Activated CD4-positive, alpha-beta T cell treated with anti-CD3 and anti-CD28 coated beads, Interleukin-10, Interleukin-2, amounts not matched to agents 100 ng/mL and 50 ng/mL, durations not matched to agents 16 hours and 8 hours (primary cell): ENCODE measurements at places on chromosomes 7 and 10.

- DNase-seq: no peak
These were observed 197.3 kb downstream of the ETV1 start for GRCh38 chr7:13792208-13792607.

DNA sequence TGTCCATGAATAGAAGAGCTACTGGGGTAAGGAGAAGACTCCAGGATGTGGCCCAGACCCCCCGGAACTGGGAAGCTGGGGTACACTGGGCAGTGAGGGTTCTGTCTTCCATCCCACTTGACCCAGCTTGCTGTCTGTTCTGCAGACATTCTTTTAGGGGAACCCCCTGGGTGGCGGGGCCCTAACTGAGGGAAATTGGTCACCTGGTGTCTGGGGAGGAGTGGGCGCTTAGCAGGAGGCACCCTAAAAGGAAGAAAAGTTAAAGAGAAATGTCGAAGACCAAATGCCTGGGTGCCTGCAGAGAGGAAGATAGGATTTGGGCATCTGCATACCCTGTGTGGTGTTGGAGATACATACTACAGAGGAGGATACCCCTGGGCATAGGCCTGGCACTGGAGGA, 1.0 kb downstream of the AP1S1 start:
- DNase-seq: no peak

DNA sequence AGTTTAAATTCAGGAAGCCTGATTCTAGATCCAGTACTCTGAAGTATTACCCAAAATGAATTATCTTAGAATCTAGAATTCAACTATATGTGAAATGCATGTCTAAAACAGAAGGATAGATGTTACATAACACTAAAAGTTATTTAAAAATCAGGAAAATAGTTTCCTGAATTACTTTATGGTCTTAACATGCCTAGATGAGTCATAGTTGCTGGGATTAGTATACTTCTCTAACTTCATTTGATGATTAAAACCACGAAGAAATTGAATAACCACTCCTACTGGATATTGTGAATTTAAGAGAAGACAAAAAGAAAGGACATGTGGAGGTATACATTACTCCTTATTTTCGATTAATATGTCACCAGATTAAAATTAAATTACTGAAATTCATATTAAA, 65.5 kb downstream of the ATAD1 start:
- DNase-seq: no peak

- DNase-seq: no peak
These were observed 151.9 kb downstream of the NEURL1 start for GRCh38 chr10:103645141-103646054.

DNA sequence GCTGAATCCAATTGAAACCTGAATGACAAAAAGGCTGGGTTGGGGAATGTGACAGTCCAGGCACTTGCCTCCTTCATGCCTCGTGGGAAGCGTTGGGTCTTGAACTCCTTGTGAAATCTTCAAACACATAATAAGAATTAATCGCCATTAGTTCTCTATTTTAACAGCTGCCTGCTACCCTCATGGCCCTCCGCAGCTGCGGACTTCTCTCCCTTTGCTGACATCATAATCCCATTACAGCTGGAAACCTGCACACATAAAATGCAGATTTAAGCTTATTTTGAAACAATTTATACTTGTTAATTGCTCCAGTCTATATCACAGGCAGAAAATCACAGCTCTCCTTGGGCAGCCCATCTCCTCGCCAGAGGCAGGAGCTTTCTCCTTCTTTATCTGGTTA, 403.0 kb upstream of the MKI67 start:
- DNase-seq: no peak

GRCh38 chr7:157439761-157440160, 103.0 kb downstream of the DNAJB6 start:
- DNase-seq: no peak

DNA sequence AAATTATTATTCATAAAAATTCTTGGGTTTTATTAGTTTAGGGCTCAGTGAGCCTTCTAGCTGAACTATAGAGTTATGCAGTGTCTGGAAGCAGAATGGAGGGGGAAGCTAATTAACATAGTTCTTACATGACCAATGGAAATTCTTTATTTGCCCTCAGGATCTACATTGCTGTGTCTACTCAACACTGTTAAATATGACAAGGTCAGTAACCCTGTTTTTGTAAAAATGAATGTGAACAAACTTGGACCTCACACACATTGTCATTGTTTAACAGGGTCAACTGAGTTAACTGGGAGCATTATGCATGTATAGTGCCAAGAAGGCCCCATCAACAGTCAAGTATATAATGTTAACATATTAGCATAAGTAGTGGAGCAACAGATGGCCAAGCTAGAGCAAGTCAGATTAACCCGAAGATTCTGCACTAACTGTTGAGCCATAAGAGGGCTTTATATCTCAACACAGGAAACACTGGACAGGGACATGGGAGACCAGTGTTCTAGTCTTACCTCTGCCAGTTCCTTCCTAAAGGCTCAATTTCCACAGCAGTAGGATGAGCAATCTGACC, 122.5 kb upstream of the SEM1 start:
- no peak for DNase-seq

DNA sequence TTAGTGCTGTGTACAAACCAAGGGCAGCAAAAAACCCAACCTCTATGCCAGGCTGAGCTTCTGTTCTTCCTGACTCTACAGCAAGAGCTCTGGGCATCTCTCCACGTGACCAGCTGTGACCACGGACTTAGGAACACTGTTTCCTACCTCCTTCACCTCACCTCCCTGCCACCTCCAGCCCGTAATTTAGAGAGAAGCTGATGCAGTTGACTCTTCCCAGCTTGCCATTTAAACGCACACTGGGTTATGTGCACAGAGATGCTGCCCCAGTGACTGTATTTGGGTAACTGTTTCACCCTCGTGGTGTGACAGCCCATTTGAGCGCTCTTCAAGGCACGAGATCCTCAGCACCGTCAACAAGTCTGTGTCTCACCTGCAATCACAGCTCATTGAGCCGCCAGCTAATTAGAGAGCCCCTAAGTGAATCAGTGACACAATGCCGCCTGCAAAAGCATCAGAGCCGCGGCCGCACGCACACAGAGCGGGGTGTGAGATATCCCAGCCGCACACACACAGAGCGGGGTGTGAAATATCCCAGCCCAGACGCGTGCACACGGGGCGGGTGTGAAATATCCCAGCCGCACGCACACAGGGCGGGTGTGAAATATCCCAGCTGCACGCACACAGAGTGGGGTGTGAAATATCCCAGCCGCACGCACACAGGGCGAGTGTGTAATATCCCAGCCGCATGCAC, 319.7 kb downstream of the PTPRN2 start:
- no peak for DNase-seq

GRCh38 chr7:75993689-75994387, 557 bp downstream of the TMEM120A start:
- DNase-seq: no peak

GRCh38 chr7:144026203-144026883, 22.4 kb upstream of the OR2A5 start:
- no peak for DNase-seq
